ENCODE measurements at places on chromosomes 16 and 17. TPM values are rescaled to one million over a fixed set of nuclear protein-coding genes. Genes with fewer than 3 reads are reported as not detected.

SYT17 gene
- 0.54 TPM for total RNA-seq

PDIA2 gene
- total RNA-seq, result 1.8 TPM

ZNF213 gene
- total RNA-seq, result 6.1 TPM

LAT gene
- total RNA-seq, result 2.4 TPM

STH gene
- not detected for total RNA-seq

CLEC19A gene
- total RNA-seq, result not detected

RAC3 gene
- total RNA-seq, result 0.97 TPM

PPY gene
- total RNA-seq, result not detected

FBXO47 gene
- total RNA-seq, result not detected
